ENCODE measurements at places on chromosomes 13 and 19.

- no peak for DNase-seq
Measured at GRCh38 chr13:34020388-34020787, 202.4 kb downstream of the RFC3 start.

- DNase-seq: no peak
Measured at GRCh38 chr19:45554481-45554880, 30.1 kb downstream of the OPA3 start.

- peak; percentile 54 for DNase-seq
Measured at GRCh38 chr19:36489920-36490415, 607 bp upstream of the ZNF566 start.

DNA sequence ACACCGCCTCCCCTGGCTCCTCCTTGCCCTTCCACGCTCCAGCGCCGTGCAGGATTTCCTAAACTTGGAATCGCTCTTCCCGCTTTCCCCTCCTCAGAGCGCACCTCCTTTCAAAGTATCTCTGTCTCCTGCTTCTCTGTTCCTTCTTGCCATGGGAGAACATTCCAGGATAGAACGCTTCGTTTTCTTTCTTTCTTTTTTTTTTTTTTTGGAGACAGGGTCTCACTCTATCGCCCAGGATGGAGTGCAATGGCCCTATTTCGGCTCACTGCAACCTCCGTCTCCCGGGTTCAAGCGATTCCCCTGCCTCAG is 574 bp upstream of the XPO4 start:
- no peak for DNase-seq

DNA sequence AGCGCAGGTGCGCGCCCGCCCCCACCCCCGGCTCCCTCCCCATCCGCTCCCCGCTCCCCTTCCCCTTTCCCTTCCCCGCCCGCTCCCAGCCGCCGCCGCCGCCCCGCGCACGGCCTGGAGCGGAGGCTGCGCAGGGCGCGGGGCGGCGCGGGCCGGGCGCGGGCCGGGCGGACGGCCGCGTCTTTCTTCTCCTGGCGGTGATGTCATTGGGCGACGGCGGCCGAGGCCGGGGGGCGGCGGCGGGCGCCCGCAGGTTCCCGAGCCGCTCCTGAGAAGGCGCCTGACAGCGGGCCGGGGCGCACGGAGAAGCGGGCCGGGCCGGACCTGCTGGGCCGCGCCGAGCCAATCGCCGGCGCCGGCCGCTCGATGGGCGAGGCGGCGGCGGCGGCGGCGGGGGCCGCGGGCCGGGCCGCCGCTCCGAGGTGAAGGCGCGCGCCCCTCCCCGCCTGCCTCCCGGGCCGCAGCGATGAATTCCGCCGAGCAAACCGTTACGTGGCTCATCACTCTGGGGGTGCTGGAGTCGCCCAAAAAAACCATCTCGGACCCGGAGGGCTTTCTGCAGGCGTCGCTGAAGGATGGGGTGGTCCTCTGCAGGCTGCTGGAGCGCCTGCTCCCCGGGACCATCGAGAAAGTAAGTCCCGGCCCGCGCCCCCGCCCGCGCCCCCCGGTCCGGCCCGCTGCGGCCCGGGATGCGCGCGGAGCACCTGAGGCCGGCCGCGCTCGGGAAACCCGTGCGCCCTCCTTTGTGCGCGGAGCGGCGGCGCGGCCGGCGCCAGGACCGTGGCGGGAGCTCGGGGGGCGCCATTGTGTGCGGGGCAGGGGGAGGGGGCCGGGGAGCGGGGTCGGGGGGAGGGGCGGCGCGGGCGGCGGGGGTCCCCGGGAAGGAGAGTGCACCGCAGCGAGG is at the start of gene ARHGEF7:
TSS of gene ARHGEF7 (plus strand) at position 250 of the 904 bp plus-strand sequence. CDS start at position 467, 217 bp downstream.
- DNase-seq: no peak

DNA sequence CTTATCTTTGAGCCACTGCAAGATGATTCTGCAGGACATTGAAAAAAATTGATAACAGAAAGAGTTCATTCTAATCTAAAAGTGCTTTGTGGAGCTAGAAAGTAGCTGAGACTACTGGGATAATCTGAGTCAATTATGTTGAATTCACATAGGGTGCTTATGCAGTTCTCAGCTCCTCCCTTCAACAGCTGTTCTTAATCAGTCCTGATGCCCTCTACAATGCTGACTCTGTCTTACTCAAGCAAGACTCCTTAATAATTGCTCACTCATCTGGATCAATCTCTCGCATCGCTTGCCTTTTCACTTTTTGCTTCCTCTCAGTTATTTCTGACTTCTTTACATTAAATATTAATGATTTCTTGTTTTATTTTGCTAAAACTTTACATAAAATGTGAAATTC is 182.1 kb downstream of the PCDH17 start:
- DNase-seq: no peak

- no peak for DNase-seq
Measured at GRCh38 chr19:3658004-3658869, 31.6 kb upstream of the CACTIN start.

DNA sequence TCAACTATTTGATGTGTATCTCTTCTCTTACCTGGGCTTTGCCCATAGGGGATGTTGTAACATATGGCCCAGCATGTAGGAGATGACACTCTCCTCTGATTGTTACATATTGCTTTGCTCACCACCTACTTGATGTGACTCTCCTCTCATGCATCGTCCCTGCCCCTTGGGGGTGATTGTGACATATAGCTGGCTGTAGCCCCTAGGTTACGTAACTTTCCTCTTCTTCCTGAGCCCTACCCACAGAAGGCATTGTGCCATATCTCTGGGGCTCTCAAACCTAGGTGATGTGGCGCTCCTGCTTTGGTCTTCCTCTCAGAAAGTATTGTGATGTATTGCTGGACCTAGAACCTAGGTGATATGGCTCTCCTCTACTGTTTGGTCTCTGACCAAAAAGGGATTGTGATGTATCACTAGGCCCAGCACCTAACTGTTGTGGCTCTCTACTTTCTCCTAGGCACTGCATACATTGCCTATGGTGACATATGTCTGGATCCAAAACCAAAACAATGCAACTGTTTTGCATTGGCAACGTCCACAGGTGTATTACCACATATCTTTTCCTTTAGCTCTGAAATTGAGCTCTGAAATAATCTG is 71.9 kb upstream of the ZNF724 start:
- no peak for DNase-seq

DNA sequence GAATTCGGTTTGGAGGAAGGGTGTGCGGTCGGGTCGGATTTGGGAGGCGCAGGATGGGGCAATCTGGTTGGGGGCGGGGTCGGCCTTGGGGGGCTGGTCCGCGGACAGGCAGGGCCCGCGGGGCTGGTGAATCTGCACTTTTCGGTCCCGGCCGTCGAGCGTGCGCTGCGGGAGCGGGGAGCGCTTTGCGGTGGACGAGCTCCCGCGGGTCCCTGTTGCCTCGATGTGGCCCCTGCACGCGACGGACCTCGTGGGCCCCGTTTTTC is 11.9 kb downstream of the PEAK3 start:
- DNase-seq: no peak

DNA sequence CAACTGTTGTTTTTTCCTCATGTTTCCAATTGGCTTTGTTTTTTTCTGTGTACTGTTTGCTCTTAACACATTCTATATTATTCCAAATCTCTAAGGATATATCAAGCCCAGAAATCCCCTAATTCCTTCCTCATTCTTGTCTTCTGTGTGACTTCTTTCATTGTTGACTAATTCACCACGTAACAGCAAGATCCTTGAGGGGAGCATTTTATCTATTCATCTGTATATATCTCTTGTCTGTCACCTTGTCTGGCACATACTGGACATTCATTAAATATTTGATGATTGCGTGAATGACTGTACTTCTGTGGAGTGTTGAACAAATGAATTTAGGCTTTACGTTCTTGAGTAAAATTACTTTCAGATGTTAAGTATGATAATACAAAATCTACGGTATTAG is 44.8 kb upstream of the OLFM4 start:
- no peak for DNase-seq

- DNase-seq: no peak
Measured at GRCh38 chr13:66503890-66504289, 726.2 kb downstream of the PCDH9 start.

DNA sequence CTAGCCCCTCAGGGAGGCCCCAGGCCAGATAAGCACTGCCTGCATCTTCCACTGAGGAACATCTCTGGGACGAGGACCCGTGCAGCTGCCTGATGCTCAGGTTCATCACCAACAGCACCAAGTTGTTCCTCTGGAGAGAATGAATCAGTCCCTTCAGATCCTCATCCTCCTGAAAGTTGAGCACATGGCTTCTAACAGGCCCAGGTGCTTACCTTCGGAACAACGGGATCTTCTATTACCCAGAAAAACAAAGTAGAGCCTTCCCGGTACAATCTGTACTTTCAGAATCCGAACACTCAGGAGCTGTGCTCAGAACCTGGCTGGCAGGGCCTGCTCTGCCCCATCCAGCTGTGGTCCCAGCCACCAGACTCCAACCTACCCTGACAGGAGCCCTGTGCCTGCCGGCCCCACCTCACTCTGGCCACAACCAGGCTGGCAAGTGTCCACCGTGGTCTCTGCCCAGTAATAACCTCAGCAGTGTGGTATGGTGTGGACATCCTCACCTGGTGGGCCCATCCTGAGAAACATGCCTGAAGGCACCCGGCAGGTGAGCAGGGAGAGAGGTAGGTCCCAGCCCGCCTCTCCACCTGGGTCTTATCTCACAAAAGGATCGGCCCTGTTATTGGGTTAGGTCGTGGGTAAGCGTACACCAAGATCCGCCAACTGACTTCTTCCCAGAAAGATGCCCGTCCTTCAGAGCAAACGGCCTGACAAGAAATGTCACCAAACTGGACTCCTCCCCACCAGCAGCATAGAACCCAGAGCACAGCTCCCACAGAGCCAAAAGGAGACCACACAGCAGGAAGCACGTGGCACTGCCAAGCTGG is 34.1 kb downstream of the ELL start:
- DNase-seq: no peak

DNA sequence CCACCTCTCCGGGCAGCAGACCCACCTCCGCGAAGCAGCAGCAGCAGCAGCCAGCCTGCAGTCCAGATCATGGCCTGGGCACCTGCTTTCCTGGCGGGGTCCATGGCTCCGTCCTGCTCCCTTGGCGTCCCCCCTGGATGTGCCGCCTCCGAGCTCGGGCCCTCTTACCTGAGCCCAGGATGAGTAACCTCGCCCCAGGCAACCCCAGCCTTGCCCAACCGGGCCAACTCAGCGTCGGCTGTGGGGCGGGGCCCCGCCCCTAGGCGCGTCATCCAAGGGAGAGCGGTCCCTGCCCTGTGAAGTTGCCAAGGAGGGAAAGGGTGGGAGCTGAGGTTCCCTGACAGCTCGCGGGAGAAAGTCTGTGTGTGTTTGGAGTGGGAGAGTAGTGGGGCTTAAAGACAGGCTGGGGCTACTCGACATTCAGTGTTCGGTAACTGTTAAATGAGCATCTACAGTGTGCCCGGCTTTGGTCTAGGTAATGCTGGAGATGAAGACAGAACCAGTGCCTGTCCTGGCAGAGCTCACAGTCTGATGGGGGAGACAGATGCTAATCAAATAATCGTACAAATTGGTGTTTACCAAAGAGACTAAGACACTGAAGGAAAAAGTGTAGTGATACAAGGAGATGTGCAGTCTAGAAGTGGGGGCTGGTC is at the start of gene LYPD3:
TSS of gene LYPD3 (minus strand) at position 141 of the 653 bp plus-strand sequence. CDS start at position 104, 37 bp downstream.
- no peak for DNase-seq

DNA sequence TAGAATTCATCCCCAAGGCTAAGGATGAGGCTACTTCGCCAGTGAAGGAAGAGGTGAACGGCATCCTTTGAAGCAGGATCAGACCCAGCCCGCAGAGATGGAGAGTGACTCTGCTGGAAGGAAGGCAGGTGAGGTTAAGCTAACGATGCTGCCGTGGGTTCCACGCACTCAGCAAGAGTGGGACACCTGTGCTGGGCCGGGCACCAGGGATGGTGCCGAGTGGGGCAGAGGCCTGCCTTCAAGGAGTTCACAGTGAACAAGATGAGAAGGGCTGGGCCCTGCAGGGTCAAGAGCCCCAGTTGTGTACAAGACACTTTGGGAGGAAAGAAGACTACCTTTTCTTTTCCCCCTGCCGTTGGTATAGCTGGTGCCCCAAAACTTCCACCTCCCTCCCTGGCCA is 606.6 kb downstream of the LIG4 start:
- no peak for DNase-seq

Measured in stimulated activated CD8-positive, alpha-beta memory T cell treated with anti-CD3 and anti-CD28 coated beads, Interleukin-4, amount 100 ng/mL, for 4 hours (primary cell).